OCI-LY7 (cell line): ENCODE measurements at places on chromosomes 5 and 9.

DNA sequence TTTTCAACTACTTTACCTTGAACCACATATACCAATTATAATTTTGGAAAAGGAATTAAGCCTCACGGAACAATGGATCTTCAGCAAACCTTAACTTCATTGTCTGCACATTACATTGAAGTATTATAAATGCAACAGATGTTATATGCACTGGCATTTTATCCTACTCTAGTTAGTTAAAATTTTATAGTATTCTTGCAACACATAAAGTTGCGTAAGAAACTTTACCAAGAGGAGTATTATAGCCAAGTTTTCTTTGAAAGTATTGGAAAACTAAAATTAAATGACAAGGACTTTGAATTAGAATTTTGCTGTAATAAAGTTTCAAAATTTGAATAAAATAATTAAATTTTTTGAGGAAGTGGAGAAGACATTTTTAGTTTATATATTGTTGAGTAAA is 63.4 kb upstream of the SREK1 start:
- no peak for DNase-seq

DNA sequence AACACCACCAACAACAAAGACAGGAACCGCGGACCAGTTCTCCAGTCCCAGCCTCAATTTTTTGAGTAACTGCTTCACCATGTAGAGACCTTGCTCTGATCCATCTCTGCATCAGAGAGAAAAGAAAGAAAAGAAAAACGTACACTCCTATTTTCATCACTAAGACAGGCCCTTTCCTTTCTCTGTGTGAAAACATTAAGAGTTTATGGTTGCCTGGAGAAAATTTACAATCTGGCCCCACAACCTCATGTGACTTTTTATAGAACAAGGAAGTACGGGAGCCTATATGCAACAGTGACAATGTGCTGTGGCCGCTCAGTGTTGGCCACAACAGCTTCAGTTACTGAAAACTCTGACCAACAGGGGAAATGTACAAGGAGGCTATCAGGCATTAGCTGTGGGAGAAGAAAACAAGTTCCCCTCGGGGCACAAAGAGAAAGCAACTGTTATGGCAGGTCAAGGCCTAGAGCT is 272.9 kb upstream of the PTGER4 start:
- DNase-seq, result peak; percentile 2

GRCh38 chr9:124121725-124122124 is 110.2 kb downstream of the LHX2 start:
- DNase-seq, result no peak

GRCh38 chr5:58046371-58046770 is 413.5 kb downstream of the PLK2 start:
- DNase-seq, result no peak

- no peak for DNase-seq
These were observed 38.9 kb downstream of the ADRA1B start for GRCh38 chr5:159955056-159955624.

- no peak for DNase-seq
These were observed 66.0 kb upstream of the PTPRD start for GRCh38 chr9:10678790-10679189.

DNA sequence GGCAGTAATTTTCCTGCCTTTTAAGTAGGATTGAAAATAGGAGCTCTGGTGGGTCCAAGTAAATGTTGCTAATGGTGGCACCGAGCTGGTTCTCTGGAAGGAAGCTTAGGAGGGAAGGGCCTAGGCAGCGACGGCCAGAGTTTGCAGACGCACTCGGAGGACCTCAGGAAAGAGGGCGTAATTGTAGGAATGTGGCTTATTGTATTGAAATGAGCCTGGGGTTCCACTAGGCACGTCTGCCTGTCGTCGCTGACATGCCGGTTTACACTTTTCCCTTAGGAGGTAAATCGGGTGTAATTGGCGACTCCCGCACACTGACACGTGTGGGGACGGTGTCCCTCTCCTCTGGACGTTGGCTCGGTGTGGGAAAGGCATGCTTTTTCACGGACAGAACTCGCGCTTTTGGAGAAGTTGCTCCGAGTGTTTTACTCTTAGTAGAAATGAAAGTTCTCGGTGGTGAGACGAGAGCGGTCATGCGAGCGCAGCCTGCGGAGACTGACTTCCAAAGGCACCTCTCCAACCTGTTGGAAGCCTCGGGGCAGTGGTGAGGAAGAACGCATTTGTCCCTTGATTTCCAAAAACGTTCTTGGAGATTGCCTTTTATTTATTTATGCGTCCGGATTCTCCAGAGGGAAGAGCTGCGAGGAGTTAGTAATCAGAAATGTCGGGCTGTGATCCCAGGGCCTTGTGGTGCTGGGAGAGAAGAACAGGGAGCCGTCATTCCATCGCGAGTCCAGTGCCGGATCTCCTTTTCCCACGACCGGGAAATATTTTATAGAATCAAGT is 1.3 kb downstream of the NR4A3 start:
- DNase-seq, result no peak

DNA sequence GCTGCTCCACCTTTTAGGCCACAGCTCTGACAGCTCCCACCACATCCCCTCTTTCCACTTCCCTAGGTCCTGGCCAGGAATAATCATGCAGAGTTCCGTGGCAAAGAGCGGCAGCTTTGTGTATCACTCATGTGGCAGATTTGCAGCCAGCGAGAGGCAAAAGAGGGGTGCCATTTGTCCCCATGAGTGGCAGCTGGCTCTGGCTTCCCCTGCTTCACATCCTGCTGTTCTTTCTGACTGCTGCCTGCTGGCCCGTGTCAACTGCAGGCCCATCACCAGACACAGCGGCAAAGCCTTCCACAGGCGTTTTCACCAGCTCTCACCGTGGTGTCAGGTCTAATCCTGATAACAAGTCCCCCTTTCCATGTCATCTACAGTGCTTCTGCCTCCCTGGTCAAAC is 430.6 kb upstream of the DAP start:
- DNase-seq, result no peak

DNA sequence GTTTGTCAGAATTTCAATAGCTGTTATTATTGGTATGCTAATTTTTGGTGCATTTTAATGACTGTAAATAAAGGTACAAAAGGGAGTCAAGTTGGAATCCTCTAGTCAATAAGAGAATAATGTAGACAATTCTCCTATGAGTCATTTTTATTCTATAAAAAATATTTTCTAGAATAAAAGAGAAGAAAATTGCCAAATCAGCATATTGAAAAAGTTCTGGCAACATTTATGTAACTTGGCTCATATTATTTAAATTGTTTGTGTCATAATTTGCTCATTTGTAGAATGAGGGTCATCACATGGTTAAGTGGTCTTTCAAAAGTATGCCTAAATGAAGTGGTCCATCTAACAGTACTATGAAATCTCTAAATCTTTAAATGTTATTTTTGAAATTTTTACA is 1719.8 kb upstream of the WWC1 start:
- DNase-seq, result no peak

GRCh38 chr5:159340511-159340910 is 10.2 kb upstream of the IL12B start:
- DNase-seq, result no peak

DNA sequence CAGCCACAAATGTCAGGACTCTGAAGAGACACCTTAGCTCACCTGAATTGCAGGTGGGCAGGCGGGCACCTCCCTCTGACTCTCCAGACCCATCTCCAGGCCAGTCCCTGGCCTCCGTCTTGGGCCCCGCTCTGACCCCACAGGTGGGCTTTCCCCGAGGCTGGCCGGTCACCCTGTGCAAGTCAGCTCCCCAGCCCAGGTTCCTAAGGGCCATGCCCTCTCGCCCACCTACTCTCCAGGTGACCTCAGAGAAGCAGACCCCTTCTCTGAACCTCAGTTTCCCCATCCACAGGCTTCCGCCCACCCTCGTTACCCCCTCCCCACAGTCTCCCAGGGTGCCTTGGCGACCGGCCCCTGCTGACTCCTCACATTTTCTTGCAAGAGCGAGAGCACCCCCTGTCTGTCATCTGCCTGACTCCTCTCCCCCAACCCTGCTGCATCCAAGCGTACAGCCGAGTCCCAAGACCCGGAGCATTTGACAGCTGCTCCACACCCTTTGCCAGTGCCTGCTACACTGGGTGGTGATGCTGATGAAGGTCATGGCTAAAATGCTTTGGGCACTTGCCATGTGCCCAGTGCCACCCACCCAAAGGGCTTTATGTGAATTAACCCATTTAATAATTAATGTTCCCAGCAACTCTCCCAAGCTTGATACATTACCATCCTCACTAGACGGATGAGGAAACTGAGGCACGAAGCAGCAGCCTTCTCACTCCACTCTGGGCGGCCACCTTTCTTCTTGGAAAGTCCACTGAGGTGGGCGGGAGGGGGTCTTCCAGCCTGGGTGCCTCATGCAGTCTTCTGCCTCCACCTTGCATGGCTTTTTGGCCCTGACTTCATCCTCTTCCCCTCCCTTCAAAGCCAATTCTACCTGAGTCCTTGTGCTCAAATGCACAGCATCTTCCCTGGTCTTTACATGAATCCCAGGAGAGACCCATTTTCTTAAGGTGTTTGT is 51.1 kb upstream of the ORM1 start:
- peak; percentile 44 for DNase-seq

- DNase-seq, result no peak
These were observed 9.5 kb downstream of the LPCAT1 start for GRCh38 chr5:1514027-1514818.

DNA sequence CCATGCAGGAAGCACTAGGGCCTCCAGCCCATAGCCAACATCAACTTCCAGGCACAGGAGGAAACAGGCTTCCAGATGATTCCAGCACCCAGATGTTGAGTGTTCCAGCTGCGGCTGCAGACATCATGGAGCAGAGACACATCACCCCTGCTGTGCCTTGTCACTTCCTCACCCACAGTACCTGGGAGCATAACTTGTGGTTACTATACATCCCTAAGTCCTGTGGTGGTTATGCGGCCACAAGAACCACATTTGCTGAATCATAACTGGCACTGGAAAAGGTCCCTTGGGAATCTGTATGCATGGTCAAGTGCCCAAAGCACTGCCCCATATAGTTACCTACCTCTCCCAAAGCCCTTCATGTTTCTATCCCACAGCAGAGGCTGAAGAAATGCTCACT is 56.6 kb downstream of the WHRN start:
- no peak for DNase-seq

GRCh38 chr5:61674378-61674777 is 342.3 kb downstream of the ZSWIM6 start:
- DNase-seq, result no peak

- no peak for DNase-seq
These were observed 11.1 kb upstream of the SPATA31E1 start for GRCh38 chr9:87871425-87872078.

DNA sequence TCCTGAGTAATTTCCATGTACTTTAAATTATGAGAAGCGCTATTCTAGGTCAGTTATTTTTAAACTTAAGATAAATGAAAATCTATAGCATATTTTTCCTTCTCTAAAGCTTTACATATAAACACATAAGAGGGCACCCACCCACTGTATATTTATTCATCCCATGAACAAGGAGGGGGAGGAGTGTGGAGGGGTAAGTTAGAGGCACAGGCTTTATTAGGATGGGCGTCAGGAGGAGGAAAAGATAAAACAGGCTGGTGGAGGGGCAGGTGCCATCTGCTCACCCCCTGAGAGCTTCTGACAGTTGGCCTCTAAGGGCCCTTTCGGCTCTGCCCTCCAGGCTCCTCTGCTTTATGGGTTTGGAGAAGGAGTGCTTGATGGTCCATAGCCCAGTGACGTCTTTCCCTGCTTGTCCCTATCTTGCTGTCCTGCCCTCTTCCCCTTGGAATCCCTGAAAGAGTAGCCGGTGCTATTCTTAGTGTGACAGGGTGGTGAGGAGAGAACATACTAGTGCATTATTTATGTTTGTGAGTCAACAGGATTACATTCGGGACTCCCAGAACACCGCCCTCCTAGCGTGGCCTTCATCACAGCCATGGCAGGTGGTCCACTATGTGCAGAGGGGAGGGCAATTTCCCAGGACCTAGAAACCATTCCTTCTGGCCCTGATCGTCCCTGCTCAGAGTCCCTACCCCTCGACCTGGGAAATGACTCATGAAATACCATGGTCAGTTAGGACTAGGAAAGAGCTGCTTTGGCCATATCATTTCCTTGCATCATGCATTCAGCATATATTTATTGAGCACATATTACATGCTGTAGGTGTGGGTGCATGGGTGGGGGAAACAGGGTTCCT is 7.9 kb upstream of the SYNPO start:
- no peak for DNase-seq

DNA sequence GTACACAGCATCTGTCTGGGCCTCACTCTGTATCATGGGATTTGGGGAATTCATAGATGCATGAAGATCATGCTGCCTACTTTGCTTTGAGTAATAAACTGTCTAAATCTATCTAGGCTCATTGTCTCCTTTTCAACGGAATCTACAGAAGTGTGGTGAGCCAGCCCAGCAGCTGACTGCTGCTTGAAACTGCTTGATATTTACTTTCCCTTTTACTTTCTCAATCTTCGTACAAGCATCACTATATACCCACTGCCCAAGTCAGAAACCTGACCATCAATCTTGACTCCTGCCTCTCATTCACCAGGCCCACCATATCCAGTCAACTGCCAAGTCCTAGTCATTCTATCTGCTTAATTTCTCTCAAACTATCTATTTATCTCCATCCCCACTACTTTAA is 142.9 kb downstream of the NR2F1-AS1 start:
- no peak for DNase-seq

DNA sequence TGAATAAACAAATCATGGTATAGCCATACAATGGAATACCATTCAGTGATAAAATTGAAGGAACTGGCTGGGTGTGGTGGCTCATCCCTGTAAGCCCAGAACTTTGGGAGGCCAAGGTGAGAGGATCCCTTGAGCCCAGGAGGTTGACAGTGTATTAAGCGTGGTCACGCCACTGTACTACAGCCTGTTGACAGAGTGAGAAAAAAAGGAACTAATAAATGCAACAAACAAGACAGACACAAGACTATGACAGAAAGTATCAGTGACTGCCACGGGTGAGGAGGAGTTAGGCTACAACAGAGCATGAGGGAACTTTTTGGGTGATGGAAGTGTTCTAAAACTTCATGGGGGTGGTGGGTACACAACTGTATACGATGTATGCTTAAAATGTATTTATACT is 2.2 kb downstream of the FNIP1 start:
- DNase-seq, result peak; percentile 16

- no peak for DNase-seq
These were observed 25.5 kb downstream of the ADAM19 start for GRCh38 chr5:157549954-157550549.

DNA sequence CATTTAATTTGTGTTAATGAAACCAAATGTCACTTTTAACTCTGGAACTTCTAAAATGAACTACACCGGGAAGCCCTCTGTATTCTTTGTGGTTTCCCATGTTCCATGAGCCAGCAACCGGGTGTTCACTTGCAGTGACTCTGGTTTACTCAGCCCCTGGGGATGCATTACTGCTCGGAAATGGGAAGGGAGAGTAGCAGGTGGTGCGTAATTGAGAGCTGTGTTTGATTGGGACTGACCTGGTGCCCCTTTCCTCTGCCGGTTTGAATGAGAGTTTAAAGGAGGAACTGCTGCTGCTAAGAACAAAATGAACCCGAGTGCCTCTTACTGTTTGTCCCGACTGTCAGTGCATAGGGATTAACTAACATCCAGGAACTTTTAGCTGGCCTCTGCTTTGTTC is 100.1 kb upstream of the DHFR start:
- DNase-seq, result peak; percentile 51
